ENCODE measurements at places on chromosomes 12 and 14.
A peak's percentile ranks its signal among the peaks of the same experiment; 100 is the strongest.

- DNase-seq, result no peak
Observed at GRCh38 chr12:124513297-124513867, 54.0 kb downstream of the NCOR2 start.

DNA sequence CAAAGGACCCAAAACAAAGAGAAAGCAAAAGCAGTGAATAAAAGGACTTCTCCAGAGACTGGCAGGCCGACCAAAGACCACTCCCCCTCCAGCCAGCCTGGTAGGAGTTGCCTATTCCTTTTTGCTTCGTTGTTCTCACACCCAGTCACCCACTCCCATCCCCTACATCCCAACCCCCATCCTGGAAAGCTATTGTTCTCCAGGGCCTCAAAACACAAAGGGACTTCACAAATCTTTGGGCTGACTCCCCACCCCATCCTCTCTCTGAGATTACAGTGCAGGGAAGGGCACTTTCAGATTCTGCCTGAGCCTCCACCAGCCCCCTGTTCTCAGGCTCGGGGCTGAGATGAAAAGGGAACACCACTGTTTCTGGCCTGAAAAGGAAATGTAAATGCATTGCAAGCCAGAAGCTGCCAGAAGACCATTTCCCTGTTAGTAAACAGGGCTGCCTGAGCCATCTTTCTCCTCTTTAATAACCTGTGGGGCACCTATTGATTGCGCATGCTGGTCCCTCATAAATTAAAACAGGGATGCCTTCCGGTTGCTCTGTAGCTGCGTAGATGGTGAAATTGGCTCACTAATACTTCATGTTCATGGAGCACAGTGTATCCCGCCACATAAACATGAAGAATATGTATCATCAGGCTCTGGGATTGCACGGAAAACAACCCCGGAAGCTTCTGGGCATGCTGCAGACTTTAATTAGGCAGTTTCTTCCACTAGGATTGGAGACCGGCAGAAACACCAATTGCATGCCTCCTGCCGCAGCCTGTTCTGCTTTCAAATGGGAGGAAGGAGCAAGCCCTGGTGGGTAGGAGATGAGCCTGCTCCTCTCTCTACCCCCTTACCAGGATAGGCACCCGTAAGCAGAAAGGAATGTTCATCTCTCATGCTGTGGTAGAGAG, 130.3 kb upstream of the FUT8 start:
- no peak for DNase-seq

GRCh38 chr14:52299692-52300278, 14.3 kb upstream of the PTGER2 start:
- DNase-seq, result no peak

- DNase-seq, result peak; percentile 54
Observed at GRCh38 chr12:3097186-3097804, 20.1 kb downstream of the TSPAN9 start.

Data from liver (tissue), 10 donors.